Stimulated activated CD4-positive, alpha-beta T cell treated with anti-CD3 and anti-CD28 coated beads, Interleukin-12 subunit alpha, Interleukin-12 subunit beta, amount 100 ng/mL, for 24 hours (primary cell): ENCODE measurements at places on chromosomes 12 and 14.

- DNase-seq: no peak
These were observed 117.2 kb upstream of the SCAF11 start for GRCh38 chr12:46107591-46107990.

GRCh38 chr12:68771223-68771925 lies 25.4 kb downstream of the SLC35E3 start:
- DNase-seq: no peak

DNA sequence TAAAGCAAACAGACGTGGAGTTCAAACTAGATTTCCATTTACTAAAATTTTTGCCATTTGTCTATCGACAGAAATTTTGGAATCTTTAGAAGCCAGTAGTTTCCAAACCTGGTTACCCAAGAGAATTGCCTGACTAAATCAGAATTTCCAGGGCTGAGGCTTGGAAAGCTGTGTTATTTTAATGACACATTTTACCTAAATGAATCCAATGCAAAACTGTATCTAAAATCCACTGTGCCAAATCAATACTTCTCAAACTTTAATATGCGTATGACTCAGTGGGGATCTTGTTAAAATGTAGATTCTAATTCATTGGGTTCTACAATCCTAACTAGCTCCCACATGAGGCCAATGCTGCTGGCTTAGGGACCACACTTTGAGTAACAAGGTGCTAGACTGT lies 35.0 kb upstream of the TC2N start:
- DNase-seq: no peak

GRCh38 chr14:68621400-68622365 lies 171.2 kb downstream of the ZFP36L1 start:
- DNase-seq: no peak

DNA sequence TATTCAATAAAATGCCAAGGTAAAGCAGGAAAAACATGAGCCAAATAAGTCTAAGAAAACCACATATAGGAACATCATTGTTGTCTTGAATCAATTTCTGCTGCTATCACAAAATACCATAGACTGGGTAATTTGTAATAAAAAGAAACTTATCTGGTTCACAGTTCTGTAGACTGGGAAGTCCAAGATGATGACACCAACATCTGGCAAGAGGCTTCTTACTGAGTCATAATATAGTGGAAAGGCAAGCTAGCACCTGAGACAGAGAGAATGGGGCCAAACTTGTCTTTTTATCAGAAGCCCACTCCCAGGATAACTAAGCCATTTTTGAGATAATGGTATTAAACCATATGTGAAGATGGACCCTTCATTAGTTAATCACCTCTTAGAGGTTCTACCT lies 975.9 kb downstream of the FLRT2 start:
- no peak for DNase-seq

DNA sequence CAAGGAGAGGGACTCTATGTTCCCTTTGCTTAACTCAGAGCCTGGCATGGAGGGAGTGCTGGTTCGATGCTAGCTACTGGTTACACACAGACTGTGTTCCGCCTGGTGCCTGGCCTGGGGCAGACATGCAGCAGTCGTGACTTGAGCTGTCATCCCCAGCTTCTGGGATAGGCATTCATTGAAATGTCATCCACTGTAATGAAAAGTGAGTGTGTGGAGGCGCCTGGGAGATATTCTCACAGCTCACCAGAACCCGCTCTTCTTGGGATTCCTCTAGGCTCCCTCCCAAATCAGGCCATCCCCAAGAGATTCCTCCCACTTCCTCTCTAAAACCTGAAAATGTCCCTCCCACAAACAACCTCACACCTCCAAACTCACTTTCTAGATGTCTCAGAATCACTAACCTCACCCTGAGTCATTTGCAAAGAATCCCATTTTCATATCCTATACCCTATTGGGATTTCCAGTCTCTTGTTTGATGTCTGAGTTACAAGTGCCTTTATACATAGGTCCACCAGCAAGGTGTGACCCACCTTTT lies 82.8 kb downstream of the CRACR2A start:
- no peak for DNase-seq

GRCh38 chr12:29428633-29429032 lies 47.7 kb upstream of the ERGIC2 start:
- no peak for DNase-seq

DNA sequence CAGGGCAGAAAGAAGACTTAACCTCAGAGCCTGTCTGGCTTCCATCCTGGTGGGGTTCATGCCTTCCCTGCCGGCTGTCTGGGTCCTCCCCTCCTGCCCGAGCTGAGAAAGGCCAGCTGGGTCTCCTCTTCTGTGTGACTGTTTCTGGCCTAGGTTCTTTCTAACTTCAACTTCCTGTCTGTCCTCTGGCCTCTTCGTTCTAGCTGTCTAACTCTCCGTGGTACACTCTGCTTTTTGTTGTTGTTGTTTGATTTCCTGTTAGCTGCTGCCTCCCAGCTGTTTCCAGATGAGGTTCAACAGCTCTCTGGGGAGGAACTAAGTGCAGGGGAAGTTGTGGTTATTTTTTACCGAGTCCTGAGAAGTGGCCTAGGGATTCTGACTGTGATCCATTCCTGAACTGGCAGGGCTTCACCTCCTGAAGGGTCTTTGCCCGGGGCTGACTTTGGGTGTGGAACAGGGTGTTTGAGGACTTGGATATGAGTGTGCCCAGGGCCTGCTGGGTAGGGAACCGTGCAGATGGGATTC lies 3.2 kb downstream of the MLXIP start:
- DNase-seq: no peak

DNA sequence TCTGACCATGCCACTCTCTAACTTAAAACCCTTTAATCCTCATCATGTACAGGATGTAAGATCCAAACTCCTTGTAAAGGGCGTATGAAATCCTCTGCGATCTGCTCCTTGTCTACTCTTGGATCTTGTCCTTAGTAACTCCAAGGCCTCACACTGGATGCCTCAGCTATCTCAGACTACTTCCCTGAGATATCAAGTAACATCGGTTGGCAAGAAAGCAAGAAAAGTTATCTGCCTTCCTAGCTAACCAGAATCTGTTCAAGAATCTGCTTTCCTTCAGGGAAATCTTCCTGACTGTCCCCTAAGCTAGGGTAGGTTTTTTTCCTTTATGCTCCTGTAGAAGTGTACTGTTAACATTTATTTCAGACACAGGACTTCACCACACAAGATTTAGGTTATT lies 82.6 kb downstream of the TAOK3 start:
- no peak for DNase-seq

- DNase-seq: no peak
These were observed 2.2 kb downstream of the MMP17 start for GRCh38 chr12:131830335-131830913.

DNA sequence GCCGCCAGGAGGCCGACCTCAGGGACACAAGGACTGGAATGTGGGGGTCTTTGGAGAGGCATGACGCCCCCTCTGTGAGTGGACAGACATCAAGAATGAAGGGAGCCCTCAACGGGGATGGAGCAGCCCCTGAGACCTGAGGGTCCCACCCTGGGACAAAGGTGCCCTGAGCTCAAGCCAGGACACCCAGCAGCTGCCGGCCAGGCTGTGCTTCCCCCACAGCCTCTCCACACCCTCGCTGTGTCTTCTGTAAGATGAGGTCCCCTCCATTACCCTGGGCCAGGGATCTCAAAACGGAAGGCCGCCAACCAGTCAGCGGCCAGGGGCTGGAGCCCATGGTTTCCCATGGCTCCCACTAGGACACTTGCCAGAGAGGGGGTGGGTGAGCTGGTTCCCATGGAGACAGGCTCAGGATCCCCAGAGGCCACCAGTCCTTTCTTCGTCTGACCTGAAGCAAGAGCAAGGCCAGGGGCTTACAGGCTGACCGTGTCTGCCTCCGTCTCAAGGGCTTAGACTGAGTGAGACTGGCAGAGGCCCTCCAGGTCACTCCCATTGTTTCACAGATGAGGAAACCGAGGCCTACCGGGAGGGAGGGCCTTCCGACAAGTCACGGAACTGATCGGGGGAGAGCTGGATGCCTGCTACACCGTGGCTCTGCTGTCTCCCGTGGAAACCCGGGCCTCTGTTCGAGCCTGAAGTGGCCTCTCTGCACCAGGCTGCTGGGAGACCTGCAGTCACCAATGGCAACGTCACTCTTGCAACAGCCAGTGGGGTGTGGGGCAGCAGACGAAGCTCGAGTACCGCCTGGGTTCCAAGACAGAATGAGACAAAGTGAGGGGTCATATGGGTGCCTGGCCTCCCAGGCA lies 91.7 kb upstream of the DIO3 start:
- no peak for DNase-seq

GRCh38 chr14:38442208-38442607 lies 186.3 kb upstream of the CLEC14A start:
- DNase-seq: no peak

DNA sequence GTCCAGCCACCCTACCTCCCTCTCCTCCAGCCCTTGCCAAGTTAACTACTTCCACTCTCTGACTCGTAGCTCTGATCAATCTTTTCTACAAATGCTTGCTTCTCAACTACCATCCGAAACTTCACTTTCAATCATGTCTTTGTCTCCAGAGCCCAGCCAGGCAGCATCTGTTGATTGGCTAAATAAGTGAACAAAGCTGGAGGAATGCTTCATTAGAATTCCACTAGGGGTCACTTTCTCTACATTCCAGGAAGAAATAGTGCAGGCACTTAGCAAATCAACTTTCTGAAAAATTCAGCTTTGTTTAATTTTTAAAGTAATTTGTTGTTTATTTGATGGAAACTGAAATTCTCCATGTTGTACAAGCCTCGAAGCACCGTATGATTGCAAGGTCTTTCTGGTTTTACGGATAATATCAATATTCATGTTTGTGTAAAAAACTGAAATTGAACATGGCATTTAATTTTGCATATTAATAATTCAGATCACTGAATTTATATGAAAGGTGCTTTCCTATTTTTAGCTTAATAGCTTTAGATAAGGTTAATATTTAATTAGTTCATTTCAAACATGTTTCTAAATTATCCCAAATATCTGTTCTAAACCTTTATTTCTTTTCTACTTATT lies 32.4 kb upstream of the HELB start:
- DNase-seq: no peak

GRCh38 chr12:51971679-51972421 lies 20.4 kb downstream of the ACVR1B start:
- DNase-seq: no peak

- DNase-seq: no peak
These were observed 25.9 kb downstream of the UBE2N start for GRCh38 chr12:93415723-93416464.

GRCh38 chr12:30746190-30746589 lies 8.6 kb downstream of the CAPRIN2 start:
- no peak for DNase-seq

GRCh38 chr14:98976271-98976670 lies 295.7 kb downstream of the BCL11B start:
- no peak for DNase-seq

DNA sequence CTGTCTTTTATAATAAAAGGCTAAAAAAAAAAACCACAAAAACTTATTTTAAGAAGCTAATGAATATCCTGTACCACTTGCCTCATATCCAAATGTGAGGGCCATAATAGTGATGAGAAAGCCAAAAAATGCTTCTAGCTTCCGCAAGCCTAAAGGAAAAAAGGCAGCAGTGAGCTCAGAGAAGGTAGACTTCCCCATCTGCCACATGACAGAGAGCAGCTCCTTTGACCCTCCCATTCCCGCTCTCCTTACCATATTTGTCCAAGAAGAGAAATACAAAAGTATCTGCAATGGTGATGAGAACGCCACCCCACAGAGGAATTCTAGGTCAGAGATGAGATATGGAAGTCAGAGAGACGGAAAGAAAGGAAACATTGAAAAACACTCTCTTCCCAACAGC lies 27.1 kb downstream of the SLC11A2 start:
- DNase-seq: no peak

- no peak for DNase-seq
These were observed 239.7 kb downstream of the SSPN start for GRCh38 chr12:26435069-26435404.

GRCh38 chr14:22838631-22839041 lies 2.3 kb downstream of the MMP14 start:
- DNase-seq: no peak

GRCh38 chr12:5343711-5344110 lies 88.2 kb upstream of the NTF3 start:
- DNase-seq: no peak

- no peak for DNase-seq
These were observed 1.8 kb downstream of the OR6C74 start for GRCh38 chr12:55246159-55246558.

DNA sequence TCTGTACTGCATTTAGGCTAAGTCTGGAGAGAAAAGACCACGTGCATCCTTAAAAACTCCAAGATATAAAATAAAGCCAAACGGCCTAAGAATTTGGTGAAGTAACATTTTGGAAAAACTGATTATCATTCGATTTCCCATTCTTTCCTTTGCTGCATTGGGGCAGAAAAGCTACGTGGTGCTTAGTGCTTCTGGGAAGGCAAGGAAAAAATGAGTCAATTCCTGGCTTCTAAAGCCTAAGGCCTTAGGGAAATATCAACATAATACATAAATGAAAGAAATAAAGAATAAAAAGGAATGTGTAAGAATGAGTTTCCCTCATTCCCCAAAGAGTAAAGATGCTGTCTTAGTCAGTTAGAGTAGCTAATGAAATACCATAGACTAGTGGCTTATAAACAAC lies 520.5 kb downstream of the GLT1D1 start:
- DNase-seq: no peak

DNA sequence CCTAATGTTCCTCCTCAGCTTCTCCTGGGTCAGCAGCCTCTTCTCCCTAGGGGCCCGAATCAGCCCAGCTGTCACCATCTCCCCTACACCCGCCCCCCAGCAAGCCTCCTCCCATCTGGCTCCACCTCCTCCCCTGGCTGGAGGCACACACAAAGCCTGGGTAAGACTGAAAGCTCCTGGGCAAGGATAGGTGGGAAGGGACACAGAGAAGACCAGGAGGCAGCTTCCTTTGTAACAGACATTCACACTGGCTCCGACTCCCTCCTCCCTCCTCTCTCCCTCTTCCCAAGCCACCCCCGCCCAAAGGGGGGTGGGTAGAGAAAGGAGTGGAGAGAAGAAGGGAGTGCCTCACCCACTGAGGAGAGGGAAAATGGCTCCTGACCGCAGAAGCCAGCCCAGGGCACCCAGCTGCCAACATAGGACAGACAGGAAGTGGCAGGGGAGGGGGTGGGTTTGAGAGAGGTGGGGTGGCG lies 4.0 kb downstream of the CHD4 start:
- DNase-seq: no peak

GRCh38 chr14:53882684-53883083 lies 73.9 kb downstream of the BMP4 start:
- DNase-seq: no peak

DNA sequence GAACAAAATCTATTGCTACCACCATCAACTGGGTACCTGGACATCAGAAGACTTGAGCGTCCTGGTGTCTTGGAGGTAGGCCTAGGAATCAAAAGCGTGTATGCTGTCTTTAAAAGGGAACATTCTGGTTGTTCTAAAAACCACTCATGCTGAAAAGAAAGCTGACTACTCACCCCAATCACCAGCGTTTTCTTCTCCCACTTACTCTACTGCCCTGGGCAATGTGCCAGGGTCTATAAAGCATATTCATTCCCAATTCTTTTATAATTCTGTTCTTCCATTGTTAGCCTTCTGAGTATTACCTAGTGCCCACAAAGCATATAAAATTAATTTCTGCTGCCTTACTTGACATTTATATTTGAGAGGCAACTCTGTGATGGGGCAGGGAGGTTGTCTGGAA lies 133.4 kb downstream of the KCNA5 start:
- DNase-seq: no peak
